ENCODE measurements at places on chromosomes 7 and 10. TPM values are rescaled to one million over a fixed set of nuclear protein-coding genes. Genes with fewer than 3 reads are reported as not detected.
A peak's percentile ranks its signal among the peaks of the same experiment; 100 is the strongest.

DNA sequence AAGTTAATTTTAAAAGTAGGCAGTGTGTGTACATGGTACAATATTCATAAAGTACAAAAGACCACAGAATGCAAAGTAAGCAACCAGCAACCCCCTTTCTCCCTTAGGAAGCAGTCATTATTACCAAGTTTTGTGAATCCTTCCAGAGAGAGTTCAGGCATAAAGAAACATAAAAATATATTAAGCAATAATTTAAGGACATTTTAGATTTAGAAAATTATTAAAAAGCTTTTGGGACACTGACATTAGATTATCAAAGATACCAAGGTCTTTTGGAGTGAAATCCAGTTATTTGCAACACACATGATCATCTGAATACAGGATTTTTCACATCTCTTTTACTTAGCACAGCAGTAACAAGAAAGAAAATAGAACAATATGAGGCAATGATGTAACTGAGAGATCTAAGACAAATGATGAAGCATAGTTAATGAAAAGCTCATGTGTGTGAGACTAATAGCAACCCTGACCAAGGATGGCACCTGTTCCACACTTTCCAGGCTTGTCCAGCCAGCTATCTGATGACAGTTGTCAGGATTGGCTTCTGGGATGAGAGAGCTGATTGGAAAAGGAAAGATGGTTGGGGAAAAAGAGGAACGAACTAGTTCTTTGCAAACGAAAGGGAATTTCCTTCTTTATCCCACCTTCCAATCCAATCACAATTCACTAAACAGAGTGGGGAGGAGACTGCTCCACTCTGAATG lies 115.5 kb upstream of the LAMB4 start:
- DNase-seq = no peak

Gene PON3
- total RNA-seq = 13.5 TPM

DNA sequence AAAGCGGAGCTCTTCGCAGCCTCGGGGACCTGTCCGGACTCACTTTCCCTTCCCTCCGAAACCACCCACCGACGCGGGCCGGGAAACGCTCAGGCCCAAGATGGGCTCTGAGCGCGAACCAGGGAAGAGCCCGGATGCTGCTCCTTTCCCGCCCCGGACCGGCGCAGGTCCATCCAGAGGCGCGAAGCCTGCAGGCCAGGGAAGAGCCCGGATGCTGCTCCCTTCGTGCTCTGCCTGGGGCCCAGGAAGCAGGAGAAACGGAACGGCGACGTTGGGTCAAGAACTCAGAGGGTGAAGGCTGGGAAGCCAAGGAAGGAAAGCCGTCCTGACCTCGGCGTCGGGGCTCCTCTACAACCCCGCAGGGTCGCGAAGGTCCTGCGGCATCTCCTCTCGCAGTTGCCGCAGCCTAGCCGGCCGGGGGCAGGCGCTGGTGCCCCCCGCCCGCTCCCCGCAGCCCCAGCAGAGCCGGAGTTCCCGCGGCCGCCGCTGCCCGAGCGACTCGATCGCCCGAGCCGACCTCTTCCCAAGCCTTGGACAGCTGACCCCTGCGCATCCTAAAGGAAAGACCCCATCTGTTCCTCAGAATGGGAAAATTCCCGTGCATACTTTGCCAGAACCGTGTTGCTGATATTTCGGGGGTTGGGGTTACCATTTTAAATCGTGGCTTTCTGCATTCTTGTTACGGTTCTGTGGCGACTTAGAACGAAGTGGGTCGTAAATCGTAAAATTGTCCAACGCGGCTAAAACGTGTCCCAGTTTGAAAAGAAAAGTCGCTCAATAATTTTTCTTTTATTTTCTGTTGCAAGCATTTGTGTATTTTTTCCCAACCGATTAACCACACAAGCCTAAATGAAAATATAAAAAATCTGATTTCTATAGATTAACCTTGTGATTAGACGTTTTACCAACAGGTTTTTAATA lies 7.5 kb downstream of the HOXA1 start:
- DNase-seq = no peak

GRCh38 chr10:2445370-2445769 lies 622.0 kb upstream of the PFKP start:
- DNase-seq = no peak

- DNase-seq = no peak
These were observed 63.0 kb downstream of the INSIG1 start for GRCh38 chr7:155360495-155361345.

DNA sequence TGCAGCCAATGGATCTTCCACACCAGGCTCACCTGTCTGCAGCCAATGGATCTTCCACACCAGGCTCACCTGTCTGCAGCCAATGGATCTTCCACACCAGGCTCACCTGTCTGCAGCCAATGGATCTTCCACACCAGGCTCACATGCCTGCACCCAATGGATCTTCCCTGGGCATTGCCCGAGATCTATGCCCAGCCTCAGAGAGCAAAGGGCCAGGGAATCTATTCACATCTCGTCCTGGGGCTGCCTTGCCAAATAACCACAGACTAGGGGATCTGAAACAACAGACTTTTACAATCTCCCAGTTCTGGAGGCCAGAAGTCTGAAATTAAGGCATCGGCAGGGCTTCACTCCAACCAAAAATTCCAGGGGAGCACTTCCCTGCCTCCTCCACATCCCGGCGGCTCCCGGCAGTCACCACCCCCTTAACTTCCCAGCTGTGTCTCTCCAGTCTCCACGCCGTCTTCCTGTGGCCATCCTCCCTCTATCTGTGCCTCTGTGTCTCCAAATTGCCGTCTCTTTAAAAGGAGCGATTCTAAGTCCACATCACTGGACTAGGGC lies 92.4 kb upstream of the PPP2R2D start:
- DNase-seq = no peak

Gene TMEM229A
- 0.66 TPM for total RNA-seq

DNA sequence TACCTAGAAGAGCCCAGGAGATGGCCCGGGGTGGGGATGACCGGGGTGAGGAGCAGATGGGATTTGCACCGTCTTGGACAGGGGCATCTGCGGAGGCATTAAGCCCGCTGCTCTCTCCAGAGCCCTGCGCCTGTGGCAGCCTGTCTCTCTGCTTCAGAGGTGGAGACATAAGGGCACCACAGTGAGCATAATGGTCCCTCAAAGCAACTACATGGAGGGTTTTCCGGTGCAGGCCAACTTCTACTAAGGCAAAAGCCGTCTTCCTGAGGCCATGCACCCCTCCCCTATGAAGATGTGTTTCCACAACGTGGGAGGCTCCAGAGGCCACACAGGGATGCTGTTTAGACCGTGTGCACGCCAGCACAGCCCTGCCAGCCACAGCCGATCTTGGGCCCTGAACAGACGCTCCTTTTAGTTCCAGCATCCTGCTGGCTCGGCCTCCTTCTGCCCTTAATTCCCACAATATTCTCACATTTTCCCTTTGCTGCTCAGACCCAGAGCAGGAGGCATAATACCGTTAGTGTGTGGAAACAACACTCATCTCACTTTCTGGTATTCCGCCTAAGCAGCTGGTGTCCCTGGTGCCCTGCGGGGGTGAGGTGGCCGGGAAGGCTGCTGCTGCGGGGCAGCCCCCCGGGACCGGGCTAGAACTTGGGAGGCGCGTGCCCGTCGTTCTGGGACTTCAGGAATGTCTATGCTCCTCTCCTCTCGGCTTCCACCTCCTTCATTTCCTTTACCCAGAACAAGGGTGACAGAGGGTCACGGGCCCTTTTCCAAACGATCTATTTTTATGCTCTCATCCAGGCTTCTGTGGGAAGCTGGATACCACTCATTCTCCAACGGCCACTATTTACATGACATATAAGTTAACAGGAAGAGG lies 266.9 kb downstream of the TNS3 start:
- peak; percentile 40 for DNase-seq

DNA sequence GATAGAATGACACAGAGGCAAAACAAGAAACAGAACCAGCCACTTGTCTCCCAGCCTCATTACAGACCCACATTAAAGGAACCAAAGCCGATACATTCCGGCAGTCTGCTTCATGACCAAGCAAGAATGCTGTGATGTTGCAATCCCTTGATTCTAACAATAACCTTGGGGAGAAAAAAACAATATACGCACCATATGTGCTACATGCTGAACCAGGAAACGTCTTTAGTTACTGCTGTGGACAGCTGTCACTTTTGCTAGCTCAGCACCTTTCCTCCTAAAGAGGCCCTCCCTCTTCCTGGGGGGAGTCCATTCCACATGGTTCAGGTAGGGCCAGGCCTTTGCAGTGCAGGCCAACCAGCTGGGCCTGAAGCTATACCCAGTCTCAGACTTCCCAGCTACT lies 79.1 kb downstream of the PRTFDC1 start:
- DNase-seq = peak; percentile 42

GRCh38 chr7:45031829-45032228 lies 31.8 kb downstream of the CCM2 start:
- DNase-seq = no peak

Gene TMEM213
- total RNA-seq = not detected

GRCh38 chr10:5456563-5456962 lies 42.8 kb downstream of the CALML5 start:
- no peak for DNase-seq

GRCh38 chr7:43721193-43721806 lies 8.0 kb downstream of the COA1 start:
- no peak for DNase-seq

DNA sequence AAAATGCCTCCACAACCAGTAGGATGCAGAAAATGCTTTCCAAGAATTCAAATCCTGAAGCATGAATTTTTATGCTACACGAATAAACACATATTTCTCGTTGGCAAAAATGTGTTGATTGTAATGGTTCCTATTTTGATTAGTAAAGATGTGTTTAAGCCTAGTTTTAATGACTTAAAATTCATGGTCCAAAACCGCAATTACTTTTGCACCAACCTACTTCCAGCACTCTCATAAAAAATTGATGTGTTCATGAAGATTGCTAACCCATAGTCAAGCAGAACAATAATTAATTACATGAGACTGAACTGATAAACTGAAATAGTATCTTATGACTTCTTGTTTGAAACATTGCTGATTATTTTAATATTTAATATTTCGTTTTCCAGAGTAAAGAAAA lies 828.8 kb downstream of the CCSER2 start:
- DNase-seq = no peak

Gene COL1A2
- 364 TPM for total RNA-seq

GRCh38 chr7:128422842-128423241 lies 13.1 kb upstream of the IMPDH1 start:
- DNase-seq = no peak

DNA sequence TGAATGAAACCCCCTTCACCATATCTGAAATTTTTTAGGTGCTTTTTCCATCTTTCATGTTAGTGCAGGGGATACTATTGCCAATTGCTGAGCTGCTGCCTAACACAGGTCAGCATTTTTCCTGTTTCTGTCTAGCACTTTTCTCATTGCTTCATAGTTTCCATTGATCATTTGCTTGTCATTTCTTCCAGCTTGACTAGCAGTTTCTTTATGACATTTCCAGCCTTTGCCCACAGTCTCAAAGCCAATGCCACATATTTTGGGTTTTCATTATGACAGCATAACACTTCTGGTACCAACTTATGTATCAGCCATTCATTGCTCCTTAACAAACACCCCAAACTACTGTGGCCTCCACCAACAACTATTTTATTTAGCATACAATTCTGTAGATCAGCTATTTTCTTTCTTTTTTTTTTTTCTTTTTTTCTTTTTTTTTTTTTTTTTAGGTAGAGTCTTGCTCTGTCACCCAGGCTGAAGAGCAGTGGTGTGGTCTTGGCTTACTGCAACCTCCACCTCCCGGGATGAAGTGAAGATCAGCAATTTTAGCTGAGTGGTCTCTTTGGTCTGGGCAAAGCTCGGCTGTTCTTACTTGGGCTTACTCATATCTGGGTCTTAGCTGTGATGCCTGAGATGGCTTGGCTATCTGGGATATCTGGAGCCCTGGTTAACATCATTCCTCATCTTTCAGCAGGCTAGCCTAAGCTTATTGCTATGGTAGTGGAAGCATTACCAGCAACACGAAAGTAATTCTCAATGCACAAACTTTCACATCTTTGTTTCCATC lies 102.3 kb downstream of the EPC1 start:
- no peak for DNase-seq

Gene C7orf57
- not detected for total RNA-seq

Gene GRID2IP
- total RNA-seq = 0.38 TPM

GRCh38 chr7:39434012-39434411 lies 132.2 kb upstream of the YAE1 start:
- DNase-seq = no peak

DNA sequence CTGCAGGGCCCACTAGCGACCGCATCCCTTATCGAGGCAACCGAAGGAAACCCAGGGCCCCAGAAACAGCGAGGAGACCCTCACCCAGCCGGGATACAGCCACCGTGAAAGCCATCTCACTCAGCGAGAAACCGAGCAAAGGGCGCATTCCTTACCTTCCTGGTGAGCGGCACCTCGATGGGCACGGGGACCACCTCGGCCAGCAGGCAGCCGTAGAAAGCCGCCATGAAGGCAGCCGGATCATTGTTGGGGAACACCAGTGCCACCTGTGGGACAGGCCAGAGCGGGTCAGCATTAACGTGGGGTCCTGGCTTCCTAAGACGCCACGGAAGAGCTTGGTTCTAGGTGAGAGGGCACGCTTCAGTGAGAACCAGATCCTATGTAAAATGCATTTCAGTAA lies 263.7 kb downstream of the ZMYND11 start:
- DNase-seq = no peak

Gene RPEL1
- total RNA-seq = not detected

Gene ZNF425
- 3.9 TPM for total RNA-seq

GRCh38 chr10:102604439-102604841 lies 39.8 kb upstream of the TRIM8 start:
- peak; percentile 47 for DNase-seq

DNA sequence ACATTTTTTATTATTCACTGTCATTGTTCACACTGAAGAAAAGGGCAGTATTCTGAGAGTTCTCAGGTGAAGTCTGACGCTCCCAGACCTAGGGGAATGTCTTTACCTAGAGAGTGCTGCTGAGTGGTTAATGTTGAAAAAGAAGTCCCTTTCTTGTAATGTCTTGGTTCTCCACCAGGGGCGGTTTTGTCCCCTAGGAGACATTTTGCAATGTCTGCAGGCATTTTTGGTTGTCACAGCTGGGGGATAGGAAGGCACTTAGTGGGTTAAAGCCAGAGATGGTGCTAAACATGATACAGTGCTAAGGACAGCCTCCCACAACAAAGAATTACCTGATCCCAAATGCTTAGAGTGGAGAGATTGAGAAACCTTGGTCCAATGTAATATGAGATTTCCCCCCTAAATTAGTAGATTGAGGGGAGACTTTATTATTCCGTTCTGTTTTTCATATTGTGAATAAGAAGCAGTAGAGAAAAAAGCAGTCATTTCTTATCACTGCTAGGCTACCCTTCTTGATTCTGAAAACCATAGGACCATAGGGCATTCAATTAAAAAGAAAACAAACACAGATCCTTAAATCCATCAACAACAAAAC lies 13.1 kb downstream of the UMAD1 start:
- DNase-seq = no peak

GRCh38 chr7:13257661-13258060 lies 570.2 kb downstream of the ARL4A start:
- no peak for DNase-seq

Gene ENTPD1
- 3.0 TPM for total RNA-seq

- DNase-seq = no peak
These were observed 17.8 kb upstream of the INSIG1 start for GRCh38 chr7:155279787-155280445.

Gene CAV1
- 47.3 TPM for total RNA-seq

GRCh38 chr10:86199041-86199440 lies 167.6 kb downstream of the GRID1 start:
- no peak for DNase-seq

GRCh38 chr7:154587792-154588191 lies 415.1 kb downstream of the PAXIP1 start:
- DNase-seq = no peak

Gene ELFN1
- total RNA-seq = 0.25 TPM

Gene HYAL4
- not detected for total RNA-seq

All from ovary (tissue), 10 donors.